Thyroid gland (tissue), 4 donors: ENCODE measurements at places on chromosomes 3 and 15. TPM values are rescaled to one million over a fixed set of nuclear protein-coding genes. Genes with fewer than 3 reads are reported as not detected.

Gene TGM4
- total RNA-seq, result not detected

Gene MYD88
- total RNA-seq, result 19.9 TPM

Gene ZBED2
- 56.0 TPM for total RNA-seq

Gene NTRK3
- total RNA-seq, result 3.2 TPM

Gene TOMM70
- total RNA-seq, result 53.3 TPM

Gene IL16
- 6.7 TPM for total RNA-seq

Gene FBXL22
- 1.3 TPM for total RNA-seq

Gene CELSR3
- 1.1 TPM for total RNA-seq

Gene FBLN2
- 95.4 TPM for total RNA-seq

Gene ABHD6
- 21.3 TPM for total RNA-seq

Gene BCL2A1
- not detected for total RNA-seq

Gene CLEC3B
- 30.9 TPM for total RNA-seq

Gene HTR3E
- not detected for total RNA-seq

Gene BDH1
- total RNA-seq, result 38.0 TPM

Gene GTF2A2
- 73.6 TPM for total RNA-seq

Gene MOBP
- total RNA-seq, result not detected
